Activated CD4-positive, alpha-beta memory T cell treated with anti-CD3 and anti-CD28 coated beads for 36 hours (primary cell): ENCODE measurements at places on chromosomes 1 and 21. TPM values are rescaled to one million over a fixed set of nuclear protein-coding genes. Genes with fewer than 3 reads are reported as not detected.
A peak's percentile ranks its signal among the peaks of the same experiment; 100 is the strongest.

DNA sequence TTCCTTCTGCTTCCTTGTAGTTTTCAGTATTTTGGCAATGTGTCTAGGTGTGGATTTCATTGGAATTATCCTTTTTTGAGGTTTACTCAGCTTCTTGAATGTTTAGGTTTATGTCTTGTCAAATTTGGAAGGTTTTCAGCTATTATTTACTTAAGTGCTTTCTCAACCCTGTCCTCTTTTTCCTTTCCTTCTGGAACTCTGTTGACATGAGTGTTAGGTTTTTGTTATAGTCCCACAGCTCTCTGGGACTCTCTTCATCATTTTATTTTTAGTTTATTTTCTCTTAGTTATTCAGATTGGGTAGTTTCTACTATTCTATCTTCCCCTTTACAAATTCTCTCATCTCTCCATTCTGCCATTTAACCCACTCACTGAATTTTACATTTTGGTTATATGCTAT, 63.1 kb upstream of the GPR88 start:
- no peak for DNase-seq
- H3K27me3 ChIP-seq = no peaks in the 10 kb centered on the region
- H3K27ac ChIP-seq = peak overlapping the region; percentile 10

- no peaks in the 10 kb centered on the region for H3K4me1 ChIP-seq
- no peaks in the 10 kb centered on the region for H3K27me3 ChIP-seq
- H3K36me3 ChIP-seq = peaks cover 2% of the 10 kb centered on the region
- H3K27ac ChIP-seq = no peak overlapping the region
- DNase-seq = no peak
These were observed 58.0 kb downstream of the ADSS2 start for GRCh38 chr1:244393604-244394176.

DNA sequence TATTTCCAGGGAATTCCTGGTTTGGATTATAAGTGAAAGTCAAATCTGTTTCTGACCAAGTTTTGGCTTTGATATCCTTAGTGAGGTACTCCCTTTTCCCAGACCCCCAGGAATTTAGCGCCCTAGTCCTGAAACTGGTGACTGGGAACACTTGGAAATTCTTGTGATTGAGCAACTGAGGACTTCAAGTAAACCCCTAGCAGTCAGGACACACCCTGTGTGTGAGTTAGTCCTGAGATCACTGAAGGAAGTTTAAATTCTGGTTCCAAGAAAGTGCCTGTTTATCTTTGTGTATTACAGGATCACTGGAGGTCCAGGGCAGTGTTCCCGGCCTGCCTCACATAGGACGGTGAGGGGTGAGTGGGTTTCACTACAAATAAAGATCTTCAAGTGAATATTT, 95.1 kb upstream of the F3 start:
- no peak overlapping the region for H3K27ac ChIP-seq
- no peaks in the 10 kb centered on the region for H3K4me1 ChIP-seq
- H3K27me3 ChIP-seq = peaks cover 5% of the 10 kb centered on the region
- no peak for DNase-seq
- no peak overlapping the region for H3K4me3 ChIP-seq

DNA sequence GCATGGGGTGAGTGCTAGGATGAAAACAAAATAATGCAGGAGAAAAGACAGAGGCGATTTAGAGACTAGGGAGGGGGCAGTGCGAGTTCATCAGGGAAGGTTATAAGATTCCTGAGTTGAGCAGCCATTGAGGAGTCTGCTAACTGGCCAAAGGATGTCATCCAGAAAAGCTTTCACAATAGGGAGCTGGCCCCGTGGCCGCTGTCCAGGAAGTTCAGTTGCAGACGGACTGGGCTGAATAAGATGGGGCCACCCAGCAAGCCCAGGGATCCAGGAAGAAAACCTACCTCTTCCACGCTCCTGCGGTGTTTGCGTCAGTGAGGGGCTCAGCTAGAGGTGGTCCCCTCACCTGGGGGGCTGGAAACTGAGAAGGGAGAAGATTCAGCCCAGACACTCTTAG, 4.0 kb upstream of the PKP1 start:
- H3K4me3 ChIP-seq = no peak overlapping the region
- no peak overlapping the region for H3K27ac ChIP-seq
- no peak for DNase-seq
- H3K4me1 ChIP-seq = peaks cover 2% of the 10 kb centered on the region
- no peaks in the 10 kb centered on the region for H3K36me3 ChIP-seq
- peaks cover 25% of the 10 kb centered on the region for H3K27me3 ChIP-seq

- DNase-seq = no peak
- H3K4me3 ChIP-seq = peak overlapping the region; percentile 40
- H3K36me3 ChIP-seq = no peaks in the 10 kb centered on the region
- peak overlapping the region; percentile 75 for H3K27ac ChIP-seq
These were observed 184.2 kb downstream of the EIF4G3 start for GRCh38 chr1:20992322-20993056.

- peaks cover 4% of the 10 kb centered on the region for H3K27me3 ChIP-seq
- no peak for DNase-seq
- H3K27ac ChIP-seq = no peak overlapping the region
- H3K4me3 ChIP-seq = no peak overlapping the region
- no peaks in the 10 kb centered on the region for H3K36me3 ChIP-seq
- H3K4me1 ChIP-seq = no peaks in the 10 kb centered on the region
These were observed 44.2 kb upstream of the MAB21L3 start for GRCh38 chr1:116066868-116067565.

GRCh38 chr1:217453816-217454215, 177.1 kb downstream of the GPATCH2 start:
- H3K27ac ChIP-seq = no peak overlapping the region
- no peaks in the 10 kb centered on the region for H3K4me1 ChIP-seq
- no peak overlapping the region for H3K4me3 ChIP-seq
- peaks cover 24% of the 10 kb centered on the region for H3K36me3 ChIP-seq
- DNase-seq = no peak

DNA sequence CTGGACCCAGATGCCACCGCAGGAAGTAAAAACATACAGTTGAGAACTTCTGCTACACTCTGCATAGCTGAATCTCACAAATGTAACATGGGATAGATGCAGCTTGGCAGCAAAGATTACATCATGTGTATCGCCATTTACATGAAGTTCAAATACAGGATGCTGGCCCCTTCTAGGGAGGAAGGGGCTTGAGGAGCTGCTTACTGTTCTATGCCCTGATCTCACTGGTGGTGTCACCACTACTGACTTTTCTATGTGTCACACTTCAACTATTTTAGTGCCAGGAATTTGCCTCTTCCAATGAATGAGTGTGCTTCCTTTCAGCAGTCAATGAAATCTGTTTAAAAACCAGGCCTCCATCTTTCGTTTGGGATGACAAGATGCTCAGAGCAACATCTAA, 31.1 kb downstream of the MRAP start:
- H3K4me3 ChIP-seq = no peak overlapping the region
- H3K36me3 ChIP-seq = peaks cover 76% of the 10 kb centered on the region
- H3K27ac ChIP-seq = no peak overlapping the region
- H3K27me3 ChIP-seq = no peaks in the 10 kb centered on the region

GRCh38 chr1:169468982-169469381, 16.8 kb downstream of the SLC19A2 start:
- H3K27me3 ChIP-seq = no peaks in the 10 kb centered on the region
- DNase-seq = no peak
- no peak overlapping the region for H3K27ac ChIP-seq
- peaks cover 5% of the 10 kb centered on the region for H3K4me1 ChIP-seq

GRCh38 chr1:22955146-22955545, 17.5 kb downstream of the LACTBL1 start:
- DNase-seq = no peak
- H3K4me1 ChIP-seq = no peaks in the 10 kb centered on the region
- H3K27me3 ChIP-seq = peaks cover 21% of the 10 kb centered on the region
- no peak overlapping the region for H3K27ac ChIP-seq
- H3K36me3 ChIP-seq = no peaks in the 10 kb centered on the region
- H3K4me3 ChIP-seq = no peak overlapping the region

GRCh38 chr1:205590457-205590768, 41.4 kb downstream of the ELK4 start:
- peaks cover 26% of the 10 kb centered on the region for H3K4me1 ChIP-seq
- no peaks in the 10 kb centered on the region for H3K27me3 ChIP-seq
- no peak overlapping the region for H3K27ac ChIP-seq

- no peaks in the 10 kb centered on the region for H3K4me1 ChIP-seq
- no peak overlapping the region for H3K4me3 ChIP-seq
- H3K36me3 ChIP-seq = no peaks in the 10 kb centered on the region
- no peak overlapping the region for H3K27ac ChIP-seq
- H3K27me3 ChIP-seq = peaks cover 13% of the 10 kb centered on the region
These were observed 13.7 kb downstream of the SLC45A3 start for GRCh38 chr1:205666372-205667166.

GRCh38 chr1:227465256-227465655, 98.1 kb upstream of the ZNF678 start:
- H3K4me1 ChIP-seq = no peaks in the 10 kb centered on the region
- DNase-seq = no peak
- no peaks in the 10 kb centered on the region for H3K36me3 ChIP-seq
- H3K4me3 ChIP-seq = no peak overlapping the region
- H3K27ac ChIP-seq = no peak overlapping the region
- H3K27me3 ChIP-seq = peaks cover 1% of the 10 kb centered on the region

GRCh38 chr1:3085721-3086120, 16.7 kb downstream of the PRDM16 start:
- H3K27ac ChIP-seq = no peak overlapping the region
- no peaks in the 10 kb centered on the region for H3K4me1 ChIP-seq
- no peaks in the 10 kb centered on the region for H3K36me3 ChIP-seq
- H3K27me3 ChIP-seq = peaks cover 2% of the 10 kb centered on the region
- H3K4me3 ChIP-seq = no peak overlapping the region
- no peak for DNase-seq

- no peaks in the 10 kb centered on the region for H3K36me3 ChIP-seq
- no peak overlapping the region for H3K27ac ChIP-seq
- H3K4me3 ChIP-seq = no peak overlapping the region
- DNase-seq = no peak
- peaks cover 15% of the 10 kb centered on the region for H3K27me3 ChIP-seq
These were observed 30.0 kb upstream of the C1orf185 start for GRCh38 chr1:51072043-51072439.

- H3K4me1 ChIP-seq = peaks cover 7% of the 10 kb centered on the region
- H3K36me3 ChIP-seq = no peaks in the 10 kb centered on the region
- DNase-seq = no peak
- no peaks in the 10 kb centered on the region for H3K27me3 ChIP-seq
These were observed 6.5 kb downstream of the ACTRT2 start for GRCh38 chr1:3027611-3028371.

GRCh38 chr1:58439946-58440345, 106.6 kb downstream of the OMA1 start:
- no peaks in the 10 kb centered on the region for H3K27me3 ChIP-seq
- no peak overlapping the region for H3K4me3 ChIP-seq
- H3K27ac ChIP-seq = no peak overlapping the region
- H3K4me1 ChIP-seq = no peaks in the 10 kb centered on the region

- H3K27ac ChIP-seq = no peak overlapping the region
- H3K4me3 ChIP-seq = no peak overlapping the region
These were observed 694.1 kb downstream of the USP25 start for GRCh38 chr21:16423921-16424320.

DNA sequence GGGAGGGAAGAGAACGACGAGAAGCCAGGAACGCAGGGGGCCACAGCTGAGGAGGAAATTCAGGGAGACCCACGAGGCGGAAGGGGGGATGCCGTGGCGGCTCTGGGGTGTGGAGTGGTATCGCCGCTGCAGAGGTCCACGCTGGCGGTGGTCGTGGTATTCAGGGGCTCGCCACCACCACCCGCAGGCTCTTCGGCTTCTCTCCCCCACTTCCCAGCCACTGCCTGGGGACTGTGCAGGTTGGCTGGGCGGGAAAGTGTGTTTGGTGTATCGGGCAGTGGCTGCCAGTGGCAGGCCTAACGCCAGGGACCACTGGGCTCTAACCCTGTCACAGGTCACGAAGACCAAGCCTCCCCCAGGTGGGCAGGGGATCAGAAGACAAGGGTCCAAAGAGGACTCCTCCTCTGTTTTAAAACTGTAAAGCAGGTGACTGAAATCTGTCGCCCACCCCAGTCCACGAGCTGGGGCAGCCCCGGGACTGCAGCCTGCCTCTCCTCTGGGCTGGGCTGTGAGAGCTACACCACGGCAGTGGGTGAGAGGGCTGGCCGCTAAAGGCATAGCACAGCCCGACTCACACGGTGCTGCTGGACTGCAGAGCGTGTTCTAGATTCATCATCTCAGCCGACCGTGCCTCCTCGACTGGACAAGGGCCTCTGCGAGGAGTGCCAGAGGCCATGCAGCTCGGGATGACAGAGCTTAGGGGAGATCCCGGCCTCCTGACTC, 30.9 kb downstream of the SLC66A1 start:
- DNase-seq = no peak
- no peak overlapping the region for H3K4me3 ChIP-seq
- H3K4me1 ChIP-seq = peaks cover 3% of the 10 kb centered on the region
- H3K27me3 ChIP-seq = no peaks in the 10 kb centered on the region
- H3K36me3 ChIP-seq = peaks cover 24% of the 10 kb centered on the region

- no peak overlapping the region for H3K27ac ChIP-seq
- DNase-seq = no peak
- no peak overlapping the region for H3K4me3 ChIP-seq
- H3K4me1 ChIP-seq = no peaks in the 10 kb centered on the region
- no peaks in the 10 kb centered on the region for H3K27me3 ChIP-seq
These were observed 183.0 kb downstream of the CYYR1 start for GRCh38 chr21:26389971-26390641.

DNA sequence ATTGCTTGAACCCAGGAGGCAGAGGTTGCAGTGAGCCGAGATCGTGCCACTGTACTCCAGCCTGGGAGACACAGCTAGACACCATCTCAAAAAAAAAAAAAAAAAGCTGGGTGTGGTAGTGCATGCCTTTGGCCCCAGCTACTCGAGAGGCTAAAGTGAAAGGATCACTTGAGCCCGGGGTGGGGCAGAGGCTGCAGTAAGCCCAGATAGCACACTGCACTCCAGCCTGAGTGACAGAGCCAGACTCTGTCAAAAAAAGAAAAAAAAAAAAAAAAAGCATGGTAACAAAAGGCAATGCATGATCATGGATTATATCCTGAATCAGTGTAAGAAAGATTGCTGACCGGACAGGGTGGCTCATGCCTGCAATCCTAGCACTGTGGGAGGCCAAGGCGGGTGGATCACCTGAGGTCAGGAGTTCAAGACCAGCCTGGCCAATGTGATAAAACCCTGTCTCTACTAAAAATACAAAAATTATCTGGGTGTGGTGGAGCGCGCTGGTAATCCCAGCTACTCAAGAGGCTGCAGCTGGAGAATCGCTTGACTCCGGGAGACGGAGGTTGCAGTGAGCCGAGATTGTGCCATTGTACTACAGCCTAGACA, 76.3 kb downstream of the RUSC1 start:
- no peaks in the 10 kb centered on the region for H3K4me1 ChIP-seq
- H3K27me3 ChIP-seq = no peaks in the 10 kb centered on the region
- H3K4me3 ChIP-seq = no peak overlapping the region
- no peak overlapping the region for H3K27ac ChIP-seq

The TNNI3K gene
- not detected for total RNA-seq

The PTPRC gene
- total RNA-seq = 495 TPM

The NPR1 gene
- total RNA-seq = 0.05 TPM

The RPE65 gene
- not detected for total RNA-seq

The ANKRD45 gene
- total RNA-seq = not detected

The NPPB gene
- total RNA-seq = not detected

The NBPF20 gene
- total RNA-seq = 1.3 TPM

The DEGS1 gene
- total RNA-seq = 27.9 TPM

The GJA9 gene
- total RNA-seq = not detected
